ENCODE measurements at places on chromosomes 16 and 17.

DNA sequence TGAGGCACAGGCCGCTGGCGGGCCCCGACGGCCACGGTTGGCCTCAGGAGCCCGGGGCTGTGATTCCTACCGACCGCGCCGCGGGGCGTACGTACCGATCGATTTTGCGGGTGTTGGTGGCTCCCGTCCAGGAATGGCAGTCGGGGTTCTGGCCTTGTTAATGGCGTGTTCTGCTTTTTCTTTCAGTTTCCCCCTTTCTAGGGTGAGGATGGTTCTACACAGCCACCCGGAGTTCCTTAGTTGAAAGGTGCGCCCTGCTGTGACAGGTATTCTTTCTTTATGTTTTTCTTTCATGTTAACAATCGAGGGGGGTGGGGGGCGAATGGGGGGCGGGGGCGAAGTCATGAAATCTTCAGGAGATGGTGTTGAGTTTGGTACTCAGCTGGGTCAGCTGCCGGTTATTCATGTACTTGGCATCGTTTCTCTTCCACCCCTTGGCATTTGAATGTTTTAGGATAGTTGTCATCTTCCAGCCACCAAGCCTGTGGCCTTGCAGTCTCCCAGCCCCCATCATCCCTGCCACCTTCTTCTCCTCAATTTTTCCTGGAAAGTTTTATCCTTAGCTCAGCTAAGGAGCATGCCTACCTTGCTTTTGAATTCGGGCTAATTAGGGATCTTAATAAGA lies 802 bp downstream of the CYLD start:
- DNase-seq, result peak; percentile 57

DNA sequence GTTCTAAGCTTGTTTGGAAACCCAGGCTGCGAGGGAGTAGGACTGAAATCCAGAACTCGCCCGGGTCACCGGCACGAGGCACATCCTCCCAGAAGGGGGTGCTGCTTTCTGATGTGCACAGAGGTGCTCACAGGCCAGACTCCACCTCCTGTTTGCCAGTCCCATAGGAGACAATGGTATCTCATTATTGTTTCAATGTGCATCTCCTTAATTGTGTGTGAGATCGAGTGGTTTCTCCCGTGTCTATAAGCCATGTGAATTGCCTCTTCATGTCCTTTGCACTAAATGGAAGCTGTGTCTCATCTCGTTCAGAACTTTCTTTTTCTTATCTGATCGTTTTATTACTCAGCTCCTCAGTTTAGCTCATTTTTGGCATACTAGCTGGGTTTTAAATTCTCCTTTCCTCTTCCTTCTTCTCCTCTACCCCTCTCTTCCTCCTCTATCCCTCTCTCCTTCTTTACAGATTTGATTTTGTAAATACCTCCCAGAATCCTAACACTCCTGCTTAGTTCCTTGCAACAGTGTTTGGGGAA lies 32.1 kb upstream of the PRKCB start:
- DNase-seq, result peak; percentile 83

- DNase-seq, result peak; percentile 42
Observed at GRCh38 chr16:80931801-80932707, 74.6 kb downstream of the CMC2 start.

- DNase-seq, result peak; percentile 57
Observed at GRCh38 chr16:85245307-85246172, 133.3 kb upstream of the CIBAR2 start.

DNA sequence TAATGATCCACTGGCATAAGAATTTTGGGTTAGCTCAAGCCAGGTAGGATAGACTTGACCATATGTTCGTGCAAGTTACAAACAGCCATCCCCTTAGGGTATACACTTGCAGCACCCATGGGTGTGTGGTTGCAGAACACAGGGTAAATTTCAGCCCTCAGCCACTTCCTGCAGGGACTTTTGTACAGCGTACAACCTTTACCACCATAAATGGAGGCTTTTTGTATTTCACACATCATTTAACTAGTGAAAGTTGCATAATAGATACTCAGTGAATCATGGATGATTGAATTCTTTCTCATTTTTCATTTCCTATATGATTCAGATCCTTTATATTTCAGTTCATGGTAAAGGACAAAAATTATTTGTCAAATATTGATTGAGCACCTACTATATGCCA lies 473.9 kb downstream of the CDH13 start:
- no peak for DNase-seq

DNA sequence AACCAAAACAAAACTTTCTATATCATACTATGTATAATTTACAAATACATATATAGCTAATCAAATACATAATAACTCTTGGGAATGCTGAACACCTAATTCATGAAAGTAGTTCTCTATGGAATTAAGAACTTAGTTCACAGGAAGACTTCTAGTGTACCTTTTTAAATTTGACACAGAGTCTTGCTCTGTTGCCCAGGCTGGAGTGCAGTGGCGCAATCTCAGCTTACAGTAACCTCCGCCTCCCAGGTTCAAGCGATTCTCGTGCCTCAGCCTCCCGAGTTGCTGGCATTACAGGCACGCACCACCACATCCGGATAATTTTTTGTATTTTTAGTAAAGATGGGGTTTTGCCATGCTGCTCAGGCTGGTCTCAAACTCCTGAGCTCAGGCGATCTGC lies 24.7 kb downstream of the RFWD3 start:
- no peak for DNase-seq

GRCh38 chr16:70715055-70715858 lies 29.4 kb upstream of the MTSS2 start:
- no peak for DNase-seq

DNA sequence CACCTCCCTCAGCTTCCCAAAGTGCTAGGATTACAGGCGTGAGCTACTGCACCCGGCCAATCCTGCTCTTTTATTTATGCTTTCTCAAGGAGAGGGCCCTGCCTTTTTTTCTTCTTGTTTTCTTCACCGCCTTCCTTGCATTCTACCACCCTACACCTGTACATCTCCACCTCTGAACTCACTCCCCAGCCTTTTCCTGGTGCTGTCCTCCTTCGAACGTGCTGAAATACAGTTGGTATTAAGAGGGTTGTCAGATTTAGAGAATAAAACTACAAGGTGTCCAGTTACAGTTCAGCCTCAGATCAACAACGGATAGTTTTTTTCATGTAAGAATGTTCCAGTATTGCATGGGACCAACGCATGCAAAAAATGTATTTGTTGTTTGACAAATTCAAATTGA lies 1.7 kb downstream of the PIRT start:
- DNase-seq, result no peak

DNA sequence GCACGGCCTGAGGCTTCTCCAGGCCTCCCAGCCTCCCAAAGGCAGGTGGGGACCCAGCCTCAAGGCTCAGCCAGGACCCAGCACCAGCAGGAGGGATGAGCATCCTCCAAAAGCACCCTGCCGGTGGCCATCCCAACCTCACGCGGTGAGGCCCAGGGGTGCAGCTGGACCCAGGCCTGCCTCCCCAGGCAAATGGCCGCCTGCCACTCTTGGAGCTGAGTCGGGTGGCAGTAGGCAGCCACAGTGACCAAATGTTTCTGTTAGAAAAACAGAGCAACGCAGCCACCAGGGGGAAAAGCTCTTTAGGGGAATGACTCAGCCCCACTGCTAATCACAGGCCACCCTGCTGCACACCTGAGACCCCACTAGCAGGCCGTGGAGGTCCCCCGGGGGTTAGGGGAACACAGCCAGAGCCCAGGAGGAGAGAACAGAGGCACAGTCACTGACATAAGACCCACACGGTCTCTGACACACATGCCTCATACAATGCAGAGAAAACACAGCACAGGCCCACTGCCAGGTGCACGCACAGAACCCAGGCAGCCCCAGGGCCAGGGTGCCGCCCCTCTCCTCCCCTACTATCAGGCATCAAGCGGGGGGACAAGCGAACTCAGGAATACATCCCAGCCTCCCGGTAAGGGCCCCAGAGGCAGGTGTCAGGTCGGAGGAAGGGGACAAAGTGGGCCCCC lies 12.4 kb downstream of the BCAR1 start:
- DNase-seq, result no peak

GRCh38 chr17:57311281-57312216 lies 55.2 kb downstream of the MSI2 start:
- no peak for DNase-seq

Measured in stimulated activated CD4-positive, alpha-beta T cell treated with anti-CD3 and anti-CD28 coated beads, Interleukin-15, amount 100 ng/mL, for 24 hours (primary cell).